ENCODE measurements at places on chromosomes 1 and 21.

- DNase-seq, result no peak
These were observed 408 bp downstream of the LMO4 start for GRCh38 chr1:87329051-87329525.

DNA sequence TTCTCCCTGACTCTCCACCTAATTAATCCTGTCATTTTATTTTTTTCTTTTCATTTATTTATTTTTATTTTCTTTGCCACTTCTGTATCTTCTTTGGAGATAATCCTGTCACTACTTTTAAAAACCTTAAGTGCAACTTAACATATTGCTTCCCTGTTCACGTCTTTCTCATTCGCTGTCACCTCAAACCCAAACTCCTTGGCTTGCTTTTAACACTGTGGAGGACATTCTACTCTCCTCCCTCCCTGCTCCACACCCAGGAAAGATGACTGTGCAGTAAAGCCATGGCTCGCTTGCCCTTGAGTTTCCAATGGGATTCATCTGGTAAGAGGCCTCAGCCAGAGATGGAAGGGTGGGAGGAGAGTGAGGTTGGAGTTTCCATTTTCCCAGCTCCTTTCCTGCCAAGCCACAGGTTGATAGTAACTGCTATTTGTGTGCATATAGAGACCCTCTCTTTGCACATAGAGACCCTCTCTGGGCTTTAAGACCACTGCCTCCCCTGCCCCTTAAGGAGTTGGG is 6.4 kb upstream of the BRWD1 start:
- no peak for DNase-seq

DNA sequence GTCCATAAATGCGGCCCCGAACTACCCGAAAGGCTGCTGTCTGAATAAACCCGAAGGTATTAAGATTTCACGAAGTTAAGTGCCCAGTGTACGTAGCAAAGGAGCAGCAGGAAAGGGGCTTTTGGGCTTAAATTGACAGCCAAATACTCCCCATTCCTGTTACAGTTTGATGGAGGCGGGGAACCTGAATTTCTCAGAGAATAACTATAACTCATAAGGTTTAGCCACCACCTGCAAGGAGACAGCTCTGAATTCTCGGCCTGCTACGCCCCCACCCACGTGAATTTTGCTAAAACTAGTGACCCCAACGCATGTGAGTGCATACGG is 5.2 kb downstream of the GFI1 start:
- no peak for DNase-seq

DNA sequence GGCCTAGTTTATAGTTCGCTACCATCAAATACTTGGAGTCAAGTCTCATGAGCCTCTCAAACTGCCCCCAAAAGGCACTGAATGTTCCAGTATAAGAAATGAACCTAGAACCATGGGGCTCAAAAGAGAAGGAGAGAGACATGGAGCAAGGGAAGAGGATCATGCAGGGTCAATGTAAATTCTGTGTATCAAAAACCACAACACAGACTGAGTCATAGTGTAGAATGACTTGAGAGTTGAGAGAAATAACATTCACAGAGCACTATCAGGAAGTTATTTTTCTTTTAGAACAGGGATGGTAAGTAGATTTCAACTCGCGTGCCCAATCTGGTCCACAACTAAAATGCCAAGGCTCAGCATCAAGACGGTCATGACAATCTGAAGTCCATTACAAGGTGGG is 59.8 kb downstream of the GNG12 start:
- DNase-seq, result no peak

- DNase-seq, result no peak
These were observed 9.4 kb downstream of the ANP32E start for GRCh38 chr1:150226486-150226885.

GRCh38 chr21:39599191-39599970 is 13.4 kb upstream of the B3GALT5 start:
- DNase-seq, result no peak

DNA sequence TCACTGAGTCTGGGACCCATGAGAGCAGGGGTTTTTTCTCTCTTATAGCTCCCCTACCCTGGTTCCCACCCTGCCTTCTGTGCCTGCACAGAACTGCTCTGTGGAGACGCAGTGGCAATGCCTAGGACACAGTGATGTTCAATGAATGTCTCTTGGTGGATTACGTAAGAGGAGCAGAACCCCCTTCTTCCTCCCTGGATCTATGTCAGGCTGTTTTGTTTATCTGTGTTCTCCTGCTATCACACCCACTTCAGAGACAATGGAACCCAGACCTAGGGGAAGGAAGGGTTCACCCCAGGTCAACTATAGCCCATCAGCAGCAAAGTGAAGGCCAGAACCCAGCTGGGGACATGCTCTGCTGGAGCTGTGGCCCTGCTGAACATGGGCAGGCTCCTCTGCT is 2.0 kb downstream of the HPCAL4 start:
- no peak for DNase-seq
